CD8-positive, alpha-beta memory T cell (primary cell): ENCODE measurements at places on chromosomes 2 and 18.

- DNase-seq: no peak
These were observed 110.2 kb upstream of the THOC1 start for GRCh38 chr18:378079-378478.

- no peak for DNase-seq
These were observed 40.0 kb downstream of the TTC32 start for GRCh38 chr2:19861813-19862212.

DNA sequence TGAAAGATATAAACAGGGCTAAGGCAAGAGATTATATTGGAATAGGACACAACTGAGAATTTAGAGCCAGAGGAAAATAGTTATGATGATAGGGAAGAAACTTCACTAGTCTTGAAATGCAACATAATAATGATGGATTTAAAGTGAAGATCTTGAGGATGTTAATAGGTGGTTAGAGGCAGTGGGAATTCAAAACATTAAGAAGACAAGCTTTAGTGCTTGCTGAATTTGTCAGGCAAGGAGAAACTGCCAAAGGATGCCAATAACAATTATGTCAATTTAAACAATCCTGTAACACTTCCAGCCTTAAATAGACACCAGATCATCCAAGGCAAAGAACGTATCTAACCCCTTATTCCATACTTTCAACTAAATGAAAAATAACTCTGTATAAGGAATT is 330.1 kb downstream of the ERBB4 start:
- DNase-seq: no peak

DNA sequence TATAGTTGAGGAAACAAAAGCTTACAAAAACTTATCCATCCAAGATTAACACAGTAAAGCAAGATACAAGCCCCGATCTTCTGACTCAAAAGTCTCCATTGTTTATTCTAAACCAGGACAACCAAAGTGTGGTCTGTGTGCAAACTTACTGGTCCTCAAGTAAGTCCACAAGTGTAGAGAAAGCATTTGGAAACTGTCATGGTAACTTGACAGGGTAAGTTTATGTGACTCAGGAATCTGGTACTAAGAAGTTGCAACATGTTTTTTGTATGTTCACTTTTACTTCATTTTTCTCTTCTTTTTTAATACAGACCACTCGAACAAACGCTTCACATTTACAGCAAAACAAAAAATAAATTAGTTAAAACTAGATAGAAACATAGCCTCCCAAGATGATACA is 9.4 kb downstream of the MBD2 start:
- DNase-seq: no peak
